ENCODE measurements at places on chromosomes 11 and 22.

DNA sequence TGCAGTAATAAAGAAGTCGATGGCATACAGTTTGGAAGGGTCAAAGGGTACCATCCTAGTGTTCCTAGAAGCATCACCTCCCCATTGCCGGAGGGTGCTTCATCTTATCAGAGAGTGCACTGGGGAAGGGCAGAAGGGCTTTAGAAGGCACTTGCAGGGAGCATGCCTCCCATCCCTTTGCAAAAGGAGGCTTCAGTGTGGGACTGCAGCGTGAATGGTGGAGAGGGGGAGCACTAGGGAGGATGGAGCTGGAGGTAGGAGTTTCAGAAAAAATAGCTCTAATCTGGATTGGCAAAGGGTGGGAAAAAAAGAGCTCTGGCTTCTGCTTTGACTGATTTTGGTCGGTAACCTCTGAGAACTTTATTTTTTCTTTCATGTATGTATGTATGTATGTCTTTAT, 5.0 kb downstream of the NTM start:
- DNase-seq, result no peak

GRCh38 chr11:107116358-107116757, 98.1 kb upstream of the GUCY1A2 start:
- no peak for DNase-seq

GRCh38 chr11:128424271-128424711, 163.1 kb downstream of the ETS1 start:
- no peak for DNase-seq

DNA sequence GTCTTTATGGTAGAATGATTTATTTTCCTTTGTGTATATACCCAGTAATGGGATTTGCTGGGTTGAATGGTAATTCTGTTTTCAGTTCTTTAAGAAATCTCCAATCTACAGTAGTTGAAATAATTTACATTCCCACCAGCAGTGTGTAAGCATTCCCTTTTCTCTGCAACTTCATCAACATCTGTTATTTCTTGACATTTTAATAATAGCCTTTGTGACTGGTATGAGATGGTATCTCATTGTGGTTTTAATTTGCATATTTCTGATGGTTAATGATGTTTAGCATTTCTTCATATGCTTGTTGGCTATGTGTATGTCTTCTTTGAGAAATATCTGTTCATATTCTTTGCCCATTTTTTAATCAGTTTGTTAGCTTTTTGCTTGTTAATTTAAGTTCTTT, 901.2 kb downstream of the METTL15 start:
- DNase-seq, result no peak

DNA sequence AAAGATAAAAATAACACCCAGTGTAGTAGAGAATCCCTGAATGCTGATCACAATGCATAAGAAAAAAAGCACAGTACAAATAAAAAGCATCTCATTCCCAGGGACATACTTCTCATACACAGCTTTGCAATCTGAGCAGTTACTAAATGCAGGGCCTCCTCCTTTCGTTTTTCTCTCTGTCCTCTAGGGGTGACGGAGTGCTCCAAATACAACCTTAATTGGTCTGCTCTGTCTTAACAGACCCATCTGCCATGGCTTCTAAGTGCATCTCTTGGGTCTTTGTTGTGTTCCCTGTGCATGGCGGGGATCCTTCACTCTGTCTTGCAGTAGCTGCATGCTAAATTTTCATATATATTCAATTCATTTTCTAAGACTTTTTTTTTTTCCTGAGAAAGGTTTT, 1114.2 kb upstream of the RAG2 start:
- no peak for DNase-seq

DNA sequence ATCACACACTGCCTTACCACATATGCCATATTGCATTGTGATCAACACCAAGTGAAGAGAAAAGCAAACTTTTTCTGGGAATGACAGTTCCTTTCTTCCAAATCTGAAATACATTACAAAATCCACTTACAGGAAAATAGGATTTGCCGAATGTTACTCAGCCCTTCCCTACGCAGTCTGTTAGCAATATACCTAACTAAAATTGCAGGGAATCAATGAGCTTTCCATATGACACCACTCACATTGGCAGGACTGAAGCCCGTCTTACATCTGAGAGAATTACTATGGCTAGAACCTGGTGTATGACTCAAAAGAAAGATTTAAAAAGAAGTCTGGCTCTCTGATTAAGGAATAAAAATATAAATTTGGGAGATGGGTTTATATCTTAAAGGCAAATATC, 136.0 kb downstream of the LRRC4C start:
- no peak for DNase-seq

- no peak for DNase-seq
Measured at GRCh38 chr22:37884420-37884819, 21.7 kb upstream of the MICALL1 start.

- DNase-seq, result no peak
Measured at GRCh38 chr11:63875506-63876065, 36.7 kb downstream of the MARK2 start.

GRCh38 chr11:120147094-120147949, 9.4 kb upstream of the TRIM29 start:
- DNase-seq, result no peak

- no peak for DNase-seq
Measured at GRCh38 chr11:14308897-14309387, 50.0 kb downstream of the RRAS2 start.

DNA sequence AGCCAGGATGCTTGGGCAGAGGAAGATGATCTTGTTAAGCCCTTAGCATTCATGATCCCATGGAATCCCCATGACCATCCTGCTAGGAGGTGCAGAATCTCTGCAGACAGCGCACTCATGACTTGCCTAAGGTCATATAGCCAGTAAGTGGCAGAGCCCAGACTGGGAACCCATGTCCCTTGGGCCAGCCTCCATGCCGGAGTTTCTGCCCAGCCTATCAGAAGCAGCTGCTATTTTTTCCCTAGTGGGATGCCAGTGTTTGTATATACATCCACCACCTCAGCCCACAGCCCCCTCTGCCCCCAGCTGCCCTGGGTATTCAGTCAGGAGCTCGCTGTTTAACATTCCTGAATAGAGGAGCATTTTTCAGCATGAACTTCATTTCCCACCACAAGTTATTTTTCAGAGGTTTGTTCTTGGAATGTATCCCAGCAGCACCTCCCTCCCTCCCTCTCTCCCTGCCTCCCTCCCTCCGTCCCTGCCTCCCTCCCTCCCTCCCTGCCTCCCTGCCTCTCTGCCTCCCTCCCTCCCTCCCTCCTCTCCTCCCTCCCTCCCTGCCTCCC, 34.4 kb upstream of the SUSD2 start:
- DNase-seq, result no peak

- DNase-seq, result no peak
Measured at GRCh38 chr11:134330611-134331353, 1.0 kb upstream of the GLB1L2 start.

All from anterior cingulate cortex (tissue), 58 donors.